ENCODE measurements at places on chromosomes 5 and 9. TPM values are rescaled to one million over a fixed set of nuclear protein-coding genes. Genes with fewer than 3 reads are reported as not detected.

GRCh38 chr9:90722071-90722470 lies 79.4 kb upstream of the DIRAS2 start:
- DNase-seq = no peak

DNA sequence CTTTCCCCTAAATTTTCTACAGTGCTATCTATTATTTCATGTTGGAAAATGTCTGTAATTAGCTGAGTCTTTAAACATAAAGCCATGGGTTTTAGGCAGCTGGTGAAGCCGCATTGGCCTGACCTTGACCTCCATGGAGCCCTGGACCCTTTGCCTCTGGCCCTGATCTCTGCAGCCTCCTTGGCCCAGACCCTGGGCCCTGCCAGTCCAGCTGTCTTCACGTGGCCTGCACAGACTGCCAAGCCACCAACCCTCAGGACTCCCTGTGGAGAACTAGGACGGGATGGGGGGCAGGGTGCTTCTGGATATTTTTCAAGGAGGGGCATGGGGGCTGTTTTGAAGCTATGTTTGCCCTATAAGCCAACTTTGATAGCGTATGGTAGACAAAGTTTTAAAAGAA lies 29.8 kb upstream of the PPARGC1B start:
- no peak for DNase-seq

DNA sequence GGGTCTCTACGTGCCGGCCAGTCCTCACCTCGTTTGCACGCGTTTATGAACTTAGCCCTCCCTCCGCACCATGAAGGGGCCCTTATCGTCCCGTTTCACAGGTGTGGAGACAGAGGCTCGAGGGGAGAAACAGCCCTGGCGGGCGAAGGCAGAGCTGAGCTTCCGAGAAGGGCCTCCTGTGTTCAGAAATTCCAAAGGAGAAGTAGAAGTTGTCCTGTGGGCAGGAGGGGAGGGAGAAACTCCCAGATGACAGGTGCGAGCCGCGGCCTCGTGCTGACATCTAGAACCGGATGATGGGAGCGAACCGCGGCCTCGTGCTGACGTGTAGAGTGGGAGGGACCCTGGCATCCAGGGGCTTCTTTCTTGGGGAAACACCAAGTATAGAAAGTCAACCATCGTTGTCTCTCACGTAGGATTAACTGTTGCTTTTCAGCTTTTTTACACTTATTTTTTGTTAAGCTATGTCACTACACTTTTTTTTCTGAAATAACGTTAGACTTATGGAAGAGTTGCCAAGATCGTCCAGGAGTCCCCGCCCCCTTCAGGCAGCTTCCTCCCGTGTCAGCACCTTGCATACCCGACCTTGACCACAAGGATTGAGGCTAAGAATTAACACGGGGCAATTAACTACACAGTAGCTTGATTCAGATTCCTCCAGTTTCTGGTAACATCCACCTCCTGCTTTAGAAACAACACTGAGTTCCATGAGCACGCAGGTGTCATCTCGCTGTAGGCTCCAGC lies 42.8 kb upstream of the NKD2 start:
- no peak for DNase-seq

The GKAP1 gene
- total RNA-seq = 0.89 TPM
